T-helper 1 cell treated with Interleukin-12 subunit alpha and Interleukin-12 subunit beta and Interleukin-4 antibody, amounts not matched to agents 30 ng/mL and 1 ng/mL, for 36 hours (primary cell): ENCODE measurements at places on chromosomes 5 and 9. TPM values are rescaled to one million over a fixed set of nuclear protein-coding genes. Genes with fewer than 3 reads are reported as not detected.

The CSF1R gene
- total RNA-seq: 0.15 and 0.59 TPM in 2 replicates

The ACTBL2 gene
- not detected in 2 replicates for total RNA-seq

The RNF183 gene
- total RNA-seq: 0.34 TPM in 1 of 2 replicates, not detected in the other

The SLCO4C1 gene
- total RNA-seq: 0.91 and 0.95 TPM in 2 replicates

The TMEM215 gene
- total RNA-seq: not detected in 2 replicates

The PDE6A gene
- not detected in 2 replicates for total RNA-seq

The DCTN4 gene
- 39.6 and 46.6 TPM in 2 replicates for total RNA-seq

The IFNE gene
- total RNA-seq: 0.32 TPM in 1 of 2 replicates, not detected in the other

The CORO2A gene
- total RNA-seq: 3.8 and 3.9 TPM in 2 replicates

The PRDM9 gene
- not detected in 2 replicates for total RNA-seq

The ADRA1B gene
- not detected in 2 replicates for total RNA-seq

The OLFML2A gene
- 0.07 TPM in 1 of 2 replicates, not detected in the other for total RNA-seq

The LHX3 gene
- not detected in 2 replicates for total RNA-seq

The GFI1B gene
- not detected in 2 replicates for total RNA-seq

The SNAPC4 gene
- total RNA-seq: 16.0 and 16.2 TPM in 2 replicates

The PLPP1 gene
- total RNA-seq: 20.2 and 20.8 TPM in 2 replicates

The WWC1 gene
- not detected in 2 replicates for total RNA-seq

The B4GALT1 gene
- total RNA-seq: 60.9 and 63.5 TPM in 2 replicates

The CDH9 gene
- total RNA-seq: not detected in 2 replicates

The PCDHGA9 gene
- 0.17 and 0.27 TPM in 2 replicates for total RNA-seq

The DOCK8 gene
- 266 and 274 TPM in 2 replicates for total RNA-seq

The CTXN3 gene
- total RNA-seq: not detected in 2 replicates

The SLC36A3 gene
- not detected in 2 replicates for total RNA-seq

The NR2F1-AS1 gene
- not detected in 2 replicates for total RNA-seq

The ZNF618 gene
- 0.02 and 0.10 TPM in 2 replicates for total RNA-seq

The IL3 gene
- 5.0 and 6.0 TPM in 2 replicates for total RNA-seq

The SPATA31D4 gene
- not detected in 2 replicates for total RNA-seq

The CYSRT1 gene
- total RNA-seq: 0.27 TPM in 2 replicates

The ZNF608 gene
- total RNA-seq: 0.29 and 0.32 TPM in 2 replicates

The SEMA5A gene
- 0.05 and 0.44 TPM in 2 replicates for total RNA-seq

The OR1J2 gene
- not detected in 2 replicates for total RNA-seq

The SPATA31A3 gene
- not detected in 2 replicates for total RNA-seq

The NIM1K gene
- total RNA-seq: 0.61 and 0.68 TPM in 2 replicates

The GPR21 gene
- total RNA-seq: 0.32 TPM in 1 of 2 replicates, not detected in the other

The TXNDC8 gene
- total RNA-seq: not detected in 2 replicates

The CCNJL gene
- not detected in 2 replicates for total RNA-seq

The NTNG2 gene
- 10.1 and 12.2 TPM in 2 replicates for total RNA-seq

The ANKRD20A1 gene
- 0.76 and 1.1 TPM in 2 replicates for total RNA-seq

The FBLL1 gene
- total RNA-seq: not detected in 2 replicates

The DNLZ gene
- 17.2 and 18.3 TPM in 2 replicates for total RNA-seq

The CDC14B gene
- total RNA-seq: 1.1 and 2.2 TPM in 2 replicates

The RANBP3L gene
- total RNA-seq: not detected in 2 replicates

The DNAJC18 gene
- 13.4 and 19.1 TPM in 2 replicates for total RNA-seq

The ODF2 gene
- 43.4 and 47.0 TPM in 2 replicates for total RNA-seq

The LCN15 gene
- not detected in 2 replicates for total RNA-seq
